ENCODE measurements at places on chromosomes 3 and 15.

DNA sequence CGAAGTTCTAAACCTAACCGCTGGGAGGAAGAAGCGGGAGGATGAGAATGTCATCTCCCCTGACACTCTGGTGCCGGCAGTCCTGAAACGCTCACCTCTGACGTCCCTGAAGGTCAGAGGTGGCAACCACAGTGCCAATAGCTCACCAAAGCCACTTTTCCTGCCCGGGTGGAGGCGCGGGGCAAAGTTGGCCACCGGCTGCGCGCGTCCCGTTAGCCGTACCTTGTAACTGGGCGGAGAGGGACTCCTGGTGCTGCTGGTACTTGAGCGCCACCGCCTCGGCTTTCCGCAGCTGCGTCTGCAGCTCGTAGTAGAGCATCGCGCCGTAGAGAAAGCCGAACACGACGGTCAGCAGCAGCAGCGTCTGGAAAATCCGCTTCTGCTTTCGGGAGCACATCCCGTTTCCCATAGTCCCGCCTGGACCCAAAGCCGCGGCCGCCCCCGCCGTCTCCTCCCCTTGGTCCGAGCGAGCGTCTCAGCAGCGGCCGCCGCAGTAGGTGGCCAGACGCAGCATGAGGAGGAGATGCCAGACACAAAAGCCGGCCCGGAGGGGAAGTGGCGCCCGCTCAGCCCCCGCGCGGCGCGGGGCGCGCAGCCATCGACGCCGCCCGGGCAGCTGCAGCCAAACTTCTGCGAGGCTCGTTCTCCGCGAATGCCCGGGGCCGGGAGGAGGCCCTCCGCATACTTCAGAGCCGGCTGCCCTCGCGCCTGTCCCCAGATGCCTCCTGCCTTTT is 680 bp downstream of the GOLIM4 start:
- no peak for DNase-seq

- no peak for DNase-seq
Observed at GRCh38 chr15:41492597-41493204, 973 bp upstream of the ITPKA start.

- DNase-seq, result no peak
Observed at GRCh38 chr3:136804141-136804540, 14.8 kb upstream of the SLC35G2 start.

DNA sequence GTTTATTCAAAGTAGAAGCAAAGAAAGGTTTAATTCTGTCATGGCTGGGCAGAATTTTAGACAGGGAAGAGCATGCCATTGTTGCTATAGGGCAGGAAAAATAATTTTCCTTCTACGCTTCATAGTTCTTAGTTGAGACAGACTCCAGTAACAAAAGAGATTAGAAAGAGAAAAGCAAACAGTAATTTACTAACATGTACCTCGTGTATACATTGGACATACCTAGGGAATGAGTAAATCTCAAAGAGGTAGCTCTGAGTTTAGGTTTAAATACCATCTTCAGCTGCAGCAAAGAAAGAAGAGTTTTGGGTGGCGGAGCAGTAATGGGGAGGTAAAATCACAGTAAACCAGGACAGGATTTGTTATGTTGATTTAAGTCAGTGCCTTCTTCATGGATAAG is 416.1 kb downstream of the EPHA6 start:
- DNase-seq, result no peak

DNA sequence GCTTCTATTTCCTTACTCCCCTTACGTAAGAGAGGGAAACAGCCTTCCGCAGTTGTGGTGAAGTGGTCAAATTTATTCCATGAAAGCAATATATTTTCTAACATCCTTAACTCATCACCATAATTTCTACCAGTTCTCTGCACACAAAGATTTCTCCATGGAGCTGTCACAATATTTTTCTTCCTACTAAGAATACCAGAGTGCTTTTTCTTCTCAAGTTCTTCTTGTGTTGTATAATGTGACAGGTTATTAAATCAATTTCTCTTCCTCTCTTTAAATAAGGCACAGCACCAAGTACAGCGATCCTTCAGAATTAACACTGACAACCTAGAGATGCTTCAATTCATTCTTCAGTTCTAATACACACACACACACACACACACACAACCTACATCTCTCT is 153.0 kb downstream of the CPNE4 start:
- no peak for DNase-seq

DNA sequence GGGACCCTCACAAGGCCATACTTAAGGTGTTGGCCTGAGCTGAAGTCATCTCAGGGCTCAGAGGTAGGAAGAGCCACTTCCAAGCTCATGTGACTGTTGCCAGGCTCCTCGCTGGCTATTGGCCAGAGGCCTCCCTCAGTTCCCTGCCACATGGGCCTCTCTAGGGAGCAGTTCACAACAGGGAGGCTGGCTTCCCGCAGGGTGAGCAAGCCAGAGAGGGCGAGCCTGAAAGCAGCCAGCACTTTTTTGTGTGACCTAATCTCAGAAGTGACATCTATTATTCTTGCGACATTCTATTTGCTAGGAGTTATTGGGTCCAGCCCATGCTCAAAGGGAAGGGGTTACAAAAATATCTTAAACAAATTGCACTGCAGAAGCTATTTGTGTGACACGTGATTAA is 201.4 kb downstream of the SSR3 start:
- DNase-seq, result no peak

GRCh38 chr3:14772533-14773138 is 46.1 kb upstream of the FGD5 start:
- DNase-seq, result no peak

GRCh38 chr15:25609371-25609770 is 170.5 kb upstream of the UBE3A start:
- DNase-seq, result no peak

DNA sequence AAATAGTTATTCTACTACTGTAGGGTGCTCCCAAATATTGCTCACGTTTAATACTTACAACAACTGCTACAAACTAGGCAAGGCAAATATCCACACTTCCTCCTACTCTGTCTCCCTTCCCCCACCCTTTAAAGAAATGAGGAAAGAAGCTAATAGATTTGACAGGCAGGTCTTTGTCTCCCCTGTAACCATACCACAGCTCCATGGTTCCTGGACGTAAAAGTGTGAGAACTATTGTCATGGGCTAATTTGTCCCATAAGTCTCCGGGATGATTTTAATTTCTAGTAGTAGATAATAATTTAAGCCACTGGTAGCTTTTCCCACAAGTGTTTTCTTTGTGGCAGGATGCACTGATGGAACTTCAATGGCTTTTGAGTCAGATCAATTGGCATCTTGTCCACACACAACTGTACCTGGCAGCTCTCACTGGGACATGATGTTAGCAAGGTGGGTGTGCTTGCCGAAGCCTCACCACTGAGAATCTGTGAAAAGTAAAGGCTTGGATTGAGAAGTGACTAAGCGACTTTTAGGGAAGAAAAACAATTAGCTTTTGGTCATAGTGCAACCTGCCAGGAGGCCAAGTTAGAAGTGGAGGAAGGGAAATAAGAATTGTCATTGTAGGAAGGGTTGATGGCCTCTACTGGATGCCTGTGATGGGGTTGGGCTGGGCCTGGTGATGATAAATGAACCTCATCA is 1.4 kb upstream of the CPOX start:
- no peak for DNase-seq

Measured in esophagus muscularis mucosa (tissue), 4 donors.